ENCODE measurements at places on chromosomes 12 and 14.

- no peak for DNase-seq
These were observed 126.9 kb downstream of the PAPOLA start for GRCh38 chr14:96629082-96629481.

- DNase-seq: no peak
These were observed 20.0 kb downstream of the PCNX4 start for GRCh38 chr14:60111732-60112131.

- no peak for DNase-seq
These were observed 9.2 kb downstream of the NID2 start for GRCh38 chr14:52059649-52060048.

GRCh38 chr12:102484017-102484416 is 3.7 kb upstream of the IGF1 start:
- no peak for DNase-seq

- no peak for DNase-seq
These were observed 1.2 kb downstream of the LMO3 start for GRCh38 chr12:16604596-16605252.

GRCh38 chr12:54355104-54355815 is 9.0 kb downstream of the GPR84 start:
- no peak for DNase-seq

All from muscle of arm (tissue), 14 donors.